Psoas muscle (tissue), 8 donors: ENCODE measurements at places on chromosomes 3 and 15. TPM values are rescaled to one million over a fixed set of nuclear protein-coding genes. Genes with fewer than 3 reads are reported as not detected.

PLA2G4E gene
- total RNA-seq: 0.34 TPM

DNA sequence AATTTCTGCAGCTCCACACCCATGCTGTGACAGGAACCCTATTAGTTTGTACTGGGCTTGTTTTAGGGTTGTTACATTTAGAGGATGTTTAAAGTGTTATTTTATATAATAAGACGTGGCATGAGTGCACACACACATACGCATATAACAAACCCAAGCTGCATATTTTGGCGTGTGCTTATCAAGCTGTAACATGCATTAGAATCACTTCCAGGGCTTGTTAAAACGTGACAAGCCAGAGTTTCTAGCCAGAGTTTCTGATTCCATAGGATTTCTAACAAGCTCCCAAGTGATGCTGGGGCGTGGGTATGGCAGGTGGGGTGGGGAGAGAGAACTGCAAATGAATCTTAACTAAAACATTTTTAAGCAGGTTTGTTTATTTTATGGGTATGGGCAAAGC, 17.4 kb downstream of the ONECUT1 start:
- DNase-seq: no peak

ACKR4 gene
- total RNA-seq: 0.43 TPM

- no peak for DNase-seq
These were observed 207.6 kb downstream of the MAGI1 start for GRCh38 chr3:65830948-65831732.

DNA sequence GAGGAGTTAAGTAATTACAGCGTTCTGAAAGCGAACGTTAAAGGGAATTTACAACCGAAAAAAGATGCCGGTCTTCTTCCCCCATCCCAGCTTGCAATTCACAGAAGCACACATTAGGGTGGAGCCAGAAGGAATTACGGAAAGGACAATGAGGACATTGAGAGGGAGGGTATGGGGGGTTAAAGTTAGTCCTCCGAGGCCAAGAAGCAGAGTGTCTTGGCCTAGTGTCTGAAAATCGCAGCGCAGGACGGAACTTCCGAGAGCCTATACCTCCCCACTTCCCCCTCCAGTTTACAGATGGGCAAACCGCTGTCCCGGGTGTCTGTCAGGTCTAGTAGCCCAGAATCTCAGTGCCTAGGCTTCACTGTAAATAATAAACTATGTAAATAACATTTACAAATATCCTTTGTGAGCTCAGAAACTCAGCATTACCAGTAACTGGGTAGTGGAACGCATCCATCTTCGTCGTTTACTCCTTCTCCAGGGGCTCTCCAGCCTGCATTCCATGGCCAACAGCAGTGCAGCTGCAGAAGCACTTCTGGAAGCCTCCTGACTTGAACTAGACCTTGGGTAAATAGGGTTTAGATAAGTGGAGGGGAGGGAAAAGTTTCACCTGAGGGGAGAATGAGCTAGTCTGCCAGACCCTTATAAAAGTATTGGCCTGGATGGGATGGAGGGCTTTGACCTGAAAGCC, 922 bp downstream of the ADPRH start:
- DNase-seq: peak; percentile 40

ALG1L2 gene
- not detected for total RNA-seq

- no peak for DNase-seq
These were observed 14.2 kb upstream of the SLC6A6 start for GRCh38 chr3:14388201-14388600.

DNA sequence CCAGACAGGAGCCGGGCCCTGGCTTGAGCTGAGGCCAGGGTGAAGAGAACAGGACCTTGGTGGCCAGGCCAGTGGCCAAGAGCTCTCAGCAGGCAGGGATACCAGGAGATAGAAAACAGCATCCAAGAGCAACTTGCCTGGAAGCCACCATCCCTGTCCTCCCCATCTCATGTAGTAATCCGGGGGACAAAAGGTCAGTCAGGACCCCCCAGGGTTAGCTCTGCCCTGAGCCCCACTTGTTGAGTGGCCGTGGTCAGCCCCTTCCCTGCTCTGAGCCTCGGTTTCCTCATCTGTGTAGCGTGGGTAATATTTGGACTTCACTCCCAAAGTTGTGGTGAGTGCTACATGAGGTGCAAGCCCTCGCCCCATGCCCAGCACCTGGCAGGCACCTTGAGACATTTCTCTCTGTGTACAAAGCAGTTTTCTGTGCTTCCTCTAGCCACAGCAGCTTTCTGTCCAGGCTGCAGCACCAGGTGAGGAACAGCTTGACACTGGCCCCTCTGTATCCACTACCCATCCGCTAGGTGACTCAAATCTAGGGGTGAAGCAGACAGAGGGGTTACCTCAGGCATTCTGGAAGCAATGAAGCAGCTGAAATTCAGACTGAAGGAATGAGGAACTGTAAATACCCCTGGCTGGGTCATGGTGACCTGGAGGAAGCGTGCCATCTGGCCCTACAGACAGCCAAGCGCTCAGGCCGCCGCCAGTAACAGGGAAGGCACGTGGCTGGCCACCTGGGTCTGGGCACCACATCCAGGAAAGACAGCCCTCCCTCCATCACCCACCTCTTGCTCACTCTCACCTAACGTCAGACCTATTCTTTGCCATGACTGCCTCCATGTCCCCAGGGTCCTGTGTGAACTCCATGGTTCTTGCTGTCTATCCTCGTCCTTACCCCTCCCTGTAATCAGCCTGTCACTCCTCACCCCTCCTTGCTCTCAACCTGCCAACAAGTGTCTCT, 6.7 kb downstream of the CISH start:
- DNase-seq: peak; percentile 96

- no peak for DNase-seq
These were observed 116.0 kb downstream of the TBC1D5 start for GRCh38 chr3:17626395-17626794.

DNA sequence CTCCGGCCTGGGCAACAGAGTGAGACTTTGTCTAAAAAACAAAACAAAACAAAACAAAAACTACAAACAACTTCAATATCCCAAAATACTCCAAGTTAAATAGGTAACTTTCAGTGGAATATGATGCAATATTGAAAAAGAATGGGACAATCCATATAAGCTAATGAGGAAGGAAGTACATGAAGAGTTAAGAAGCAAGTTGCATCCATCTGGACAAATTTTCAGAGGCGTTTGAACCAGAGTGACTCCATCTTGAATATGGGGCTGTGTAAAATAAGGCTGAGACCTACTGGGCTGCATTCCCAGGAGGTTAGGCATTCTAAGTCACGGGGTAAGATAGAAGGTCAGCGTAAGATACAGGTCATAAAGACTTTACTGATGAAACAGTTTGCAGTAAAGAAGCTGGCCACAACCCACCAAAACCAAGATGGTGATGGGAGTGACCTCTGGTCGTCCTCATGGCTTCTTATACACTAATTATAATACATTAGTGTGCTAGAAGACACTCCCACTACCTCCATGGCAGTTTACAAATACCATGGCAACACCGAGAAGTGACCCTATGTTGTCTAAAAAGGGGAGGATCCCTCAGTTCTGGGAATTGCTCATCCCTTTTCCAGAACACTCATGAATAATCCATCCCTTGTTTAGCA, 58.1 kb upstream of the LCTL start:
- no peak for DNase-seq

DNA sequence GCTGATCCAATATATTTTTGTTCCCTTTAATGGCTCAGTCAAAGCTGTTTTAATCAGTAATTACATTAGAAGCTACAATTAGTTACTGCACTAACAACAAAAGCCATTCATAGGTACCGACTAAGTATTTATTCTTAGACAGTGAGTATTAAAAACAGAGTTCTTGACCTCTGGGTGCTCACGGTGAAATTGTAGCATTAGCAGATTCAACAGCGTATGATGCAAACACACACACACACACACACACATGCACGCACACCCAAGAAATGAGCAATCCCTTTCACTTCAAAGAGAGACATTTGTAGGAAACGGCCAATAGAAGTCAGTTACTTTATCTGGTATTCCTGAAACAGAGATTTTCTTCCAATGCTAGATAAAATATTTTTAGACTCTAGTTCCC, 27.0 kb upstream of the MITF start:
- DNase-seq: no peak

FAM43A gene
- total RNA-seq: 7.7 TPM

DNA sequence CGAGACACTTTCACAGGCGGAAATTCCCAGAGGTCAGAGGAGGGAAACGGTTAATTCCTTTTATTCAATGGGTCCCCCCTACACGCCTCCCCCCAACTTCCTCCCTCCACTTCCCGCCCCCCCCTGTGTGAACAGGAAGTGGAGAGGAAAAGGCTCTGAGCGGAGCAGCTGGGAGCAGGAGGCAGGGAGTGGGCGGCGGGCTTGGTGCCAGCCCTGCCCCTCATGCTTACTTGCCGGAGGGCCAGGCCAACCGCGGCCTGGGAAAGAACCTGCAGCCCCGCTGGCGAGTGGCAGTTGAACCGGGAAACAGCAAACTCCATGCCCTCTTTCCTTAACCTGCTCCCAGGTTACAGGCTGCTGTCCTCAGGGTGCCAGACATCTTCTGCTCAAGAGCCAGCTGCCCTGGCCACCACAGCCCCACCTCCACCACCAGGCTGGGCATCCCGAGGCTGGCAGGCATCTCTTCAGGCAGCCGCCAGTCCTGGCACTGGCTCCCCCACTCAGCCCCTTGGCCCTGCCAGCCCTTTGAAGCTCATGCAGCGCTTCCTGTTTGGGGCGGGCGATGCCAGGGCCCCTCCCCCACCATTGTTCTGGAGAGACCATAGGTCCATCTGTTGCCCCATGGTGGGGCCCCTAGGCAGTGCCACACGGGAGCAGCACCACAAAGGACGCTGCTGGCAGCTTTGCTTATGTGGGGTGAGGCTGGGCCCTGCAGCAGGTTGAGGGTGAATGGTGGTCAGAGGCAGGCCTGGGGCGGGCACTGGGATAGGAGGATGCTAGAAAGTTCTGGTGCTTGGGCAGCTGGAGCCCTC, 12.9 kb downstream of the VPS18 start:
- peak; percentile 59 for DNase-seq

GRCh38 chr3:72078676-72079368, 293.9 kb upstream of the PROK2 start:
- no peak for DNase-seq

GRCh38 chr3:194800002-194800401, 114.3 kb downstream of the FAM43A start:
- no peak for DNase-seq

- peak; percentile 35 for DNase-seq
These were observed 52.0 kb downstream of the MAGEF1 start for GRCh38 chr3:184659797-184660301.

DNA sequence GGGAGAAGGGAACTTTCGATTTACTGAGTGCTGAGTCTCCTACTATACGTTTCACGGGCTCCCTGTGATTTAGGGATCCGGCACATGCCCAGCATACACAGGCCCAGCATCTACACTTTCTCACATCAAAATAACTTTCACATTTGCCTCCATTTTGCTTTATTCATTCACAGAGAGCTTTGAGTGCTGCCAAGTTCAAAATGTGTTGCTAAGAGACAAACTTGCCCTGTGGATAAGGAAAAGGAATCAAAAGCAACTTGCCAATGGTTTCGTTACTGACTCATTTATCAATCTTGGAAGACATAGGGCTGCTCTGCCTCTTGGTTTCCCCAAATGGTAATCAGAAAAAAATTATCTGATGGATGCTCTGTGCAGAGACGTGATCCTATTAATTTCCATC, 86.3 kb upstream of the LRRN1 start:
- no peak for DNase-seq

DNA sequence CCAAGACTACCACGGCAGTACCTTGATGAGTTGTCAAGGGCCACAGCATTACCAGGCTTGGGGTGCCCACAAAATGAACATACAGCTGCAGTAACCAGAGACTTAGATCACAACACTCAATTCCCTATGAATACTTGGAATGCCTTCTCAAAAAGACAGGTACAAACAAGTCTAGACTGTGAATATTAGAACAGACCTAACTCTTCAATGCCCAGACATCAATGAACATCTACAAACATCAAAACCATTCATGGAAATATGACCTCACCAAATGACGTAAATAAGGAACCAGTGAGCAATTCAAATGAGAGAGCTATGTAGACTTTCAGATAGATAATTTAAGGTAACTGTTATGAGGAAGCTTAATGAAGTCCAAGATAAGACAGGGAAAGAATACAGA, 185.1 kb upstream of the POU1F1 start:
- no peak for DNase-seq
